ENCODE measurements at places on chromosomes 7 and 10. TPM values are rescaled to one million over a fixed set of nuclear protein-coding genes. Genes with fewer than 3 reads are reported as not detected.

The PTF1A gene
- not detected for total RNA-seq

The FAM13C gene
- 0.50 TPM for total RNA-seq

The HOXA7 gene
- 0.77 TPM for total RNA-seq

The NPSR1 gene
- total RNA-seq = not detected

The PLXDC2 gene
- total RNA-seq = 6.9 TPM

The OR6V1 gene
- not detected for total RNA-seq

The SEMA4G gene
- total RNA-seq = 1.00 TPM

The LRRC18 gene
- not detected for total RNA-seq

The LRRN3 gene
- total RNA-seq = 4.1 TPM

The RADIL gene
- 0.50 TPM for total RNA-seq

The CNTNAP2 gene
- total RNA-seq = under 0.01 TPM

The RAMP3 gene
- not detected for total RNA-seq

The DRGX gene
- not detected for total RNA-seq

The CFAP70 gene
- 0.44 TPM for total RNA-seq

The GDI2 gene
- total RNA-seq = 560 TPM

The RABGEF1 gene
- 58.9 TPM for total RNA-seq

The TACC2 gene
- total RNA-seq = 3.5 TPM

The MUC12 gene
- 0.44 TPM for total RNA-seq

The SAMD8 gene
- total RNA-seq = 39.5 TPM

The CPN1 gene
- not detected for total RNA-seq
